Smooth muscle cell of the umbilical artery (primary cell): ENCODE measurements at places on chromosomes 13 and 19. TPM values are rescaled to one million over a fixed set of nuclear protein-coding genes. Genes with fewer than 3 reads are reported as not detected.

Gene PSG2
- total RNA-seq, result not detected in 2 replicates

Gene KIR2DL3
- not detected in 2 replicates for total RNA-seq

Gene AZU1
- total RNA-seq, result not detected in 2 replicates

Gene FOXA3
- total RNA-seq, result not detected in 2 replicates

Gene CYP4F8
- not detected in 2 replicates for total RNA-seq

Gene PPP1R13L
- total RNA-seq, result 6.8 and 9.8 TPM in 2 replicates

Gene RNF113B
- not detected in 2 replicates for total RNA-seq

Gene CYP2A6
- total RNA-seq, result 0.30 TPM in 1 of 2 replicates, not detected in the other

Gene ZNF132
- total RNA-seq, result 8.0 and 11.6 TPM in 2 replicates

Gene SYDE1
- 26.1 and 44.0 TPM in 2 replicates for total RNA-seq

Gene KLC3
- not detected in 2 replicates for total RNA-seq

Gene MYO16
- total RNA-seq, result not detected in 2 replicates

Gene MAMSTR
- total RNA-seq, result 0.55 and 0.59 TPM in 2 replicates

Gene RNF17
- total RNA-seq, result not detected in 2 replicates
